H1 (cell line): ENCODE measurements at places on chromosomes 4 and X.

DNA sequence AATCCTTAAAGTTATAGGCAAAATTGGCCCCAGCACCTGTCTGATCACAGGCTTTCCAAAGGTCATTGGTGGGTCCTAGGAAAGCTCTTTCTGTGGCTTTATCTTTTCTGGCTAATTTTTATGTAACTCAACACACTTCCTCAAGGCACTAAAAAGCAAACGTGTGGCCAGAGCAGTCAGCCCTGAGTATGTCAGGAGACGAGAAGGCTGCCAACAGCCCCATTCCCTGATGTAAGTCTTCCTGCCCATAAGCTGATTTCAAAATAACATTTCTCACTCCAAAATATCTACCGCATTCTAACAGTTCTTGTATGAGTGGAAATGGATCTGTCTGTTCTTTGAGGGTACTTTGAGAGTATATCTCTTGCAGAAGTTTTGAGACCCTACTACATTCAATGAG lies 25.5 kb upstream of the FUNDC1 start:
- no peak for DNase-seq

DNA sequence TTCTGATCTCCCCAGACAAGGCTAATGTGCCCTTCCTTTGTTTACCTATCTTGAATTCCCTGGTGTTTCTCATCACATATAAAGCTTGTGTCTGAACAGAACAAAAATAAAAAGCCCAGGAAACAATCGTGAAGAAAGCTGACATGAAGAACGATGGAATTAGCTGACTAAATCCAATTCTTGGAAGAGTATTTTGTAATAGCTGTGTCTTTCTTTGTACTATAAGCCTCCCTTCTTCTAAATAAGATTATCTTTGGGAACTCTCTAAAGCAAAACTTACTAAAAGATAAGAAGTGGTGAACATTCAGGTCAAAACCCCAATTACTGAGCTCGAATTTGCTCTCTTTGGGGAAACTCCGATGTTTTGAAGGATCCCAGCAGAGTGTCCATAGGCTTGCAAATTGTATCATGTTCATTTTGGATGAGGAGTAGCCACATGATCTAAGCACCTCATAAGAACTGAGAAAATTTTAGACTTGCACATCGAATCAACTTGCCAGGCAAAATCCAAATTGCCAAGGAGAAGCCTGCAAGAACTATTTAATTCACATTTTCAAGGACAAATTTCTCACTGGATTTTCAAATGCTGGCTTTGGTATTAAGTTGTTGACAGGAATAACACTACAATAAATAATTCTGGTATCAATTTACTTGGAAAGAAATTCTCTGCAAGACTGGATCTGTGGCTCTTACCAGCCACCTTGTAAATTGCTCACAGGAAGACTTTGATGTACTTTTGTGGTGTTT lies 106.2 kb downstream of the LNX1 start:
- DNase-seq: no peak

GRCh38 chr4:137209240-137209639 lies 323.1 kb downstream of the PCDH18 start:
- no peak for DNase-seq

DNA sequence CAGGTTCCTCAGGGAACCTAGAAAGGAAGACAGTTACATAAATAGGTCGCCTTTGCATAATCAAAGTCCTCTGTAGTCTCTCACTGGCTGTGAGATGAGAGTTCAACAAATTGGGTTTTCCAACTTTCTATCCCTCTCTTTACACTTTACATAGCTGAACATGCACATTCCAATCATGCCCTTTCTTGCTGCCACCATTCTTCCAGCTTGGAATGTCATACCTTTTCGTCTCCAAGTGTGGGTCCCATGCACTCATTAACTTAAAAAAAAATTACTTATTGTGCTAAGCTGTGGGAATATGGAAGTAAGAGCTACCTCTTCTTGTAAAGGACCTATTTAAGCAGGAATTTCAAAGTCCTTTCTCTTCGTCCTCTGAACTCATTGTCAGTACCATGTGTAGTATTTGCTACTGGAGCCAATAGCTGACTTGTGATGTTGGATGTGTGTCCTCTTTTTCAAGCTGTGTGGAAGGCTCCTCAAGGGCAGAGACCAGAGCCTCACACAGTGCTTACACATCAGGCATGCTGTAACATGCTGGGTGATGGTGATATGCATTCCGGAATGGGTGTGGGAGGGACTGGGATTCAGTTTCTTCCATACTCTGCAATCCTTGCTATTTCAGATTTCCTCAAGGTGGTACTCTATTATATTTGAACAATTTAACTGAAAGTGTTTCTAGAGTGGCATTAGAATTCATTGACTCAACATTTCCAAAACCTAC lies 7.1 kb downstream of the ENOPH1 start:
- no peak for DNase-seq

DNA sequence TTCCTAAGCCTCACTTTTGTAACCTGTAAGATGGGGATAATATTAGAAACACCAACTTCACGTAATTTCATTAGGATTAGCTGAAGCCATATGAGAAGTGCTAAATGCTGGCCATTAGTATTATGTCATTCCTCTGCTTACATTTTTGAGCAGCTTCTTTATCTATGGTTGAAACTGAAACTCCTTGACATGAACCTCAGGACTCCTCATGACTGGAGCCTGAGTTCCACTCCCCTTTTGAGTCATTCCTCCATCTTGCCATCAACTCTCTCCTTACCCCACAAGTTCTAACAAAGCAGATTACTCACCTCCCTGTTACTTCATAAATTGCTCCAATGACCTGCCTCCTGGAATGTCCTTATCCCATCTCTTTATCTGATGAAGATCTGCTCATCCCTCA lies 123.2 kb upstream of the KCNIP4 start:
- no peak for DNase-seq

DNA sequence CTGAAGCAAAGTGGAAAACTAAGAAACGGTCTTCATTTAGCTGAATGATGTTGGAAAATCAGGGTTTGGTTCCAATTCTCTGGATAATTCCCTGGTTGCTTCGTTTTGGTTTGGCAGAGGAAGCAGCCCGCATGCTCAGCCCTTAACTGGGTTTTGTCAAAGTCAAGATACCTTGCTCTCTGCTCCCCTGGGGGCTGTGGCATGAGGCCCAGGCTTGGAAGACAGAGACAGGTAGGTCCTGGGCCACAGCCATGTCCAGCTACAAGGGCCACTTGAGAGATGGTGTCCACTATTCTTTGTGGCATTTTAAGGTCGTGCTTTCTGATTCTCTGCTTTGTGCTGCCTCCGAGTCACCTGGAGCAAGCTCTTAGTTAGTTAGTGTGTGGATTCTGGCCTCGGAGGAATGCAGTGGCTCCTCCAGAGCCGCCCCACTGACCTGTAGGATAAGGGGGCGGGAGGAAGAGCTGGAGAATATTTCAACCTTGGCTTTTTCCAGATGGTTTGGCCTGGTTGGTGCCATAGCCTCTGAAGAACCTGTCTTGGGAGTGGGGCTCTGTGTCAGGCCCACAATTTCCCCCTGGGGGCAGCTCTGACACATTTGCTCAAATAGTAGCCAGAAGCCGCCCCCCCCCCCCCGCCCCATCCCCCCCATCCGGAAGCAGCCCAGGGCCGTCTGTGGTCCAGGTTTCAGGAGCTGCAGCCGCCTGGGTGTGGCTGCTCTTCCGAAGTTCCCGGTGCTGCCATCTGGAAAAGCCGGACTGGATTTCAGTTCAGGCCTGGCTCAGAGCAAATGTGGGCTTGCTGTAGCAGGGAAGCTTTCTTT lies 147.1 kb downstream of the NHS start:
- no peak for DNase-seq

DNA sequence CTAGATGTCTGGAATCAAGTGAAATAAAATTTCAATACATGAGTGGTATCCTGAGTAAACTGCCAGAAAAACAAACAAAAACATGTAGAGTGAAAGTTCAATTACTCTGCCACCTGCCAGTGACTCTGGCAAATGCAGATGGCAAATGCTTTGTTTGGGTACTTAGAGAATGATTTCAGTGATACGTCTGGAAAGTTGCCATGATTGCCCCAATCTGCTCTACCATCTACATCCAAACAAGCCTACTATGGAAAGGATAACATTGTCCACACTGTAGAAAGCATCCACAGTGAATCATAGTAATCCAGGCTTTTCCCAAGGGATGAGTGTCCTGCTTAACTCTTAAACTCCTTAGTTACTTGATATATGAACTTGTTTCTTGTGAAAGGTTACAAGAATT lies 3.4 kb downstream of the SPATA4 start:
- DNase-seq: no peak

DNA sequence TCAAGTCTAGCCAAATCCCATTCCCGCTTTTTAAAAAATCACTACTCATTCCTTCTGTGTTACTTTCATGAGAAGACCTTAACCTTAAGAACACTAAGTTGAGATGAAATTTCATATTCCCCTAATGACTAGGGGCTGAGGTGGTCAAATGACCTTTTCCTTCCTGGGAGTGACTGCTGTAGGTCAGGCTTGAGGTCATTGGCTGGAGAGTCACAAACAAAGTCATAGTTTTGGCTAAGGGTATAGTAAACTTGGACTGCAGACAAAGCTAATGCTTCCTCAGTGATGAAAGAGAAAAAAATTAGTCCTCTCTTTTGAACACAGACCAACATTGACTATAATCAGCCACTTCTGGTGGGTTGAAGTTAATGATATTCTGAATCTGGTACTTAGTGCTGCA lies 16.0 kb upstream of the FGF2 start:
- no peak for DNase-seq

DNA sequence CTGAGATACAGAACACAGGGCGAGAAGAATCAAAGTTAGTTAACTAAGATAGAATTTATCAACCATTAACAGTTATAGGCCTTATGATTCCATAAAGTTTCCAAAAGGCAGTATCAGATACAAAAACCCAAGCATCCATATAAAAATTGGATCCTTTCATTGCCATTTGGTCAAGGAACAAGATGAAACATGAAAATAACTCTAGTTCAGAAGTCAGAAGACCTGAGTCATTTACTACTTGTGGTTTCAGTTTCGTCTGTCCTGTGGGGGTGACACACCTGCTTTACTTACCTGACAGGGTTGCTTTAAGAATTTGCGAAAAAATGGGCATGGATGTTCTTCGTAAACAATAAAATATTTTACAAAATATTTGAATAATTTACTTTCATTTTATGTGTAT lies 130.8 kb downstream of the ANAPC10 start:
- no peak for DNase-seq

- no peak for DNase-seq
Measured at GRCh38 chrX:74523870-74524735, 90.3 kb downstream of the RLIM start.

DNA sequence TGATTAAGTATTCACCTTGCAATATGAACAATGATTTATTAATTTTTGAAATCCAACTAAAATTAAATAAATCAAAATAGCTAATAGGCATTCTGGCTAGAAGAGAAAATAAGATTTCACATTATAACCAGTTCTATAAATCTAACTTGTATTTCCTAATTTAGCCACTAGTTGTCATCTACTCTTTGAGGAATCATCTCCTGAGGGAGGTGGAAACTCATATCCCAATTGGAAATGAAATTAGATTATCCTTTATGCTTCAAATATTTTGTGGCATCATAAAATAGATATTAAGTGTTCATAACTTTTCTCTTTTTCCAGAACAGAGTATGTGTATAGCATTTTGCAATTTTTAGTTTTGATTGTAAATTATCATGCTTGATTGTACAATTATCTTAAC lies 558.5 kb upstream of the DIAPH2 start:
- DNase-seq: no peak

- no peak for DNase-seq
Measured at GRCh38 chrX:85591536-85591935, 212.1 kb upstream of the POF1B start.

- no peak for DNase-seq
Measured at GRCh38 chr4:85968945-85969819, 390.7 kb downstream of the MAPK10 start.

GRCh38 chrX:134691453-134691852 lies 33.2 kb upstream of the PLAC1 start:
- no peak for DNase-seq
